Right renal pelvis (tissue), 4 donors: ENCODE measurements at places on chromosomes 2 and 18. TPM values are rescaled to one million over a fixed set of nuclear protein-coding genes. Genes with fewer than 3 reads are reported as not detected.

- peak; percentile 47 for DNase-seq
These were observed 651 bp downstream of the STK17B start for GRCh38 chr2:196170606-196171247.

Gene CFAP210
- polyA plus RNA-seq = 2.4 TPM

DNA sequence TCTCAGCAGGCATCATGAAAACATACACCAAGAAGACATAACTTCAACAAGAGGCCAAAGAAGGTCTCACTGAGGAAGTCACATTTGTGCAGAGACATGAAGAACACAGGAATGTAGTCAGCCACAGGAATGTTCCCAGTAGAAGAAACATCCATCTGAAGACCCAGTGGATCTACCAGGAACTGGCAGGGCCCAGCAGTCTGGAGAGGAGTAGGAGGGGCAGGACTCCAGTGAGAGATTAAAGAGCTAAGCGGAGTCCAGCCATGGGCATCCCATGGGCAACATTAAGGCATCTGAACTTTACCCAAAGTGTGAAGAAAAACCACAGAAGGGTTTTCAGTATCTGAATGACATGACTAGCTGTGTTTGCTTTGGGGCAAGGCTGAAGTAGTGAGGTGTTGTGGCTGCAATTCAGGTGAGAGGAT, 103.1 kb downstream of the UPP2 start:
- no peak for DNase-seq

- DNase-seq = no peak
These were observed 19.3 kb upstream of the CAVIN2 start for GRCh38 chr2:191866195-191866594.

DNA sequence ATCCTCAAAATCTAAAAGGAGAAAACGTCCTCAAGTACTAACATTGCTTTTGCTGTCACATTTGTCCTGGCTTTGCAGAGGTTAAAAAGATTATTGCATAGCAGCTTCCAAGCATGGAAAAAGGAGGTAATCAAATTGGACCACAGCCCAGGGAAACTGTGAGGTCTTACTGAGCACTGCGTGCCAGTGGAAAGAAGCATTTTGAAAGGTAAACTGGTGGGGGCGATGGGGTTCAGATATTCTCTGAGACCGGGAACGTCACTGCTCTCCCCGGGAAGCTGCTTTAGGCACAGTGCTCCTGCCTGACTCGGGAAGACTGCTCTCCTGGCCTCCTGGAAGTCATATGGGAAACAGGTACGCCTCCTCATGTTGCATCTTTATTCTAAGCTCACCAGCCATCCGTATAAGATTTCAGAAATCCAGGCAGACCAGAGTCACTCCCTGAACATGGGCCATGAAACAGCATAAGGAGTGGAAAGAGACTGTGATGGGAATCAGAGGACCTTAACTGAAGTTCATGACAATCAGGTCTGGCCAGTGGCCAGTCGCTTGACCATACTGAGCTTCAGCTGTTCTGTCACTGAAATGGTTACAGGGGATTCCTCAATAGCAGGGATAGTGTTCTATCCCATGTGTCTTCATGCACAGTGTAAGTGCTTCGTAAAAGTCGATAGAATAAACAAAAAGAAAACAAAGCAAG, 284.1 kb downstream of the TRIB2 start:
- no peak for DNase-seq

Gene ASIC4
- polyA plus RNA-seq = 0.07 TPM

GRCh38 chr2:18800240-18800971, 211.0 kb upstream of the NT5C1B start:
- DNase-seq = no peak

- no peak for DNase-seq
These were observed 19.4 kb downstream of the SFTPB start for GRCh38 chr2:85648619-85649018.

DNA sequence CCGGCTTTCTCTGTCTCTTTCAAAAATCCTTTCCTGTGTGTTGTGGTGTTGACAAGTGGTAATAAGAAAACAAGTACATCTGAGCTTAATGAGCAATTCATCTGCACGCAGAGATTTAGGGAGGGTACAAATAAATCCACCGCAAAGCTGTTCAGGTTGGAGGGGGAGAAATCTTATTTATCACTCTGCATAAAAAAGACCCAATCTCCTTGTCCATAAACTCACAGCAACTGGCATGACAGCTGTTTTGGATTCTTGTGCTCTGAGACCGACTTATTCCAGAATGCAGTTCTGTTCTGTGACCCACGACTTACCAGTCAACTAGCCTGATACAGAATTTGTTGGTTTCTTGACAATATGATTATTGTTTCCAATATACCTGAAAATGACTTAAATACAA, 380.1 kb downstream of the SOX11 start:
- DNase-seq = no peak

DNA sequence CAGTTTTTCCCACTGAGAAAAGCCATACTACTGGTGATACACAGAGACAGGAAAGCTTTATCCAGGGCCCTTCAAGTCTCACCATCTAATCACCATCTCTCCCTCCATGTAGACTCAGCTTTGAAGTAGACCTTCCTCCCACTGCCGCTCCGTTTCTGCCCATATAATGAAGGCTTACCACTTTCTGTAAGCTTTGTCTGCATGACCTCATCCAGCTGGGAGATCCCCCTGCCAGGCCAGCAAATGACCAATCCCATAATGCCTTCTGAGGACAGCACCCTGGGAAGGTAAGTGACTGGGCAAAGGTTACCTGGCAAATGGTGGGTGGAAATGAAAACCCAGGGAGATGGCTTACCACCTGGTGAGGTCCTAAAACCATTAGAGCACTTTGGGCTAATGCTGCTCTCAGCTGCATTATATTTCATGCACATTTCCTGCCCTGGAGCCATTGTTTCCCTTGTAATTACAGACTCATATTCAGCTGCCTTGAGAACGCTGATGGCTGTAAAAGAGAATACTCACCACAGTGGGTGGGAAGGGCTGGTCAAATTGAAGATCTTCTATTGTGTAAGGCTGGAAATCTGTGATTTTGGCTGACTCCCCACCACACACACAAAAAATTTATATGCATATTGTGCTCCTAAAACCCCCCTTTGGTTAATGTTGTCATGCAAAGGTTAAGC, 350.7 kb upstream of the SYT4 start:
- no peak for DNase-seq

Gene ERMN
- polyA plus RNA-seq = 0.13 TPM

DNA sequence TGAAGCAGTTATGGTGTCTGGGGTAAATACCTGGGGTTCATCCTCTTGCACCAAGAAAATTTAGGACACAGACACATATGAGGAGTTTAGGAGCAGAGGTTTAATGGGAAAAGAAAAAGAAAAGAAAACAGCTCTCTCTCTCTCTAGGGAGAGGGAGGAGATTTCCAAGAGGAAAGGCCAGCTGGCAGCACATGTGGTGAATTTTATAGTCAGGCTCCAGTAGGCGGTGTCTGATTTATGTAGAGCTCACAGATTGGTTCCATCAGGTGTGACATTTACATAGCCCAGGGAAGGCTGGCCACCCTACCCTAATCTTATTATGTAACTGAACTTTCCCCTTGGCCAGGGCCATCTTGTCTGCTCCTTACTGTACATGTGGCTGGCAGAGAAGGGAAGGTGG, 297.5 kb upstream of the RGPD4 start:
- DNase-seq = peak; percentile 31

- DNase-seq = no peak
These were observed 793 bp downstream of the CNRIP1 start for GRCh38 chr2:68318914-68319397.

DNA sequence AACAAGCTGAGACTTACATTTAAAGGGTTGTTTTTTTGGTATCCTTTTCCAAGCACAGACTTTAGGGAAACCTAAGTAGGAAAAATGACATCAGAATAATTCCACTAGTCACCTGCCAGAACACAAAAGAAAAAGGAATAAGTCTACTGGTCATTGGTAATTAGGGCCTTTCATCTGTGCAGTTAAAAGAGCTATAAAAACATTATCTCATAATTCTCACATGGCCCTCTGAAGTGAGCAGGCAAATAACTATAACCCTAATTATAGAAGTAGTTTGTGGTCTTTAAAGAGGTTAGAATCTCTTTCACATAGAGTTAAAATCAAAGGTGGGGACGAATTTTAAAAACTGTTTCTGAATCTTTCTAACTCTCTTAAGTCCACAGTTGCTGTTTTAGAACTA, 111.1 kb upstream of the B3GNT2 start:
- DNase-seq = no peak

- no peak for DNase-seq
These were observed 2.2 kb downstream of the RNU4ATAC start for GRCh38 chr2:121532894-121533293.

- no peak for DNase-seq
These were observed 174.9 kb downstream of the ASB1 start for GRCh38 chr2:238601433-238602222.

Gene GCG
- polyA plus RNA-seq = not detected

GRCh38 chr2:191878548-191879279, 31.8 kb upstream of the CAVIN2 start:
- peak; percentile 18 for DNase-seq

DNA sequence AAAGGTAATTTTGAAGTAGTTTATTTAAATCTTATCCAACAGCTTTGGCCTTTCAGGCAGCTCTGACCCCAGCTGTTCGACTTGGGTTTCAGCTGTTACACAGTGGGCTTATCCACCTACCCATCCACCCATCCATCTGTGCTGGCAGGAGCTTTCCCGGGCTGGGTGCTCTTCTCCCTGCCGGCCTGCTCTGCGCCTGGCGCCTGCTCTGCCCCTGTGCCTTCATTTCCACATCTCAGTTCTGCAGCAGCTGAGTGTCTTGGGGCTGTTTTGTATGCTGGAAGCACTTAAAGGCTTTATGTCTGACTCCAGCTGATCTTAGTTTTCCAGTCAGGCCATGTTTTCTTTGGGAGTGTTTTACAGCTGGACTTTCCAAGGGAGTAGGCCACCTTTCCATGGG, 24.2 kb downstream of the LDLRAD4 start:
- DNase-seq = no peak
